ENCODE measurements at places on chromosomes 5 and 9.

GRCh38 chr5:16558984-16559629 lies 57.7 kb downstream of the RETREG1 start:
- DNase-seq = no peak

- no peak for DNase-seq
These were observed 202.9 kb upstream of the PANK3 start for GRCh38 chr5:168781941-168782571.

DNA sequence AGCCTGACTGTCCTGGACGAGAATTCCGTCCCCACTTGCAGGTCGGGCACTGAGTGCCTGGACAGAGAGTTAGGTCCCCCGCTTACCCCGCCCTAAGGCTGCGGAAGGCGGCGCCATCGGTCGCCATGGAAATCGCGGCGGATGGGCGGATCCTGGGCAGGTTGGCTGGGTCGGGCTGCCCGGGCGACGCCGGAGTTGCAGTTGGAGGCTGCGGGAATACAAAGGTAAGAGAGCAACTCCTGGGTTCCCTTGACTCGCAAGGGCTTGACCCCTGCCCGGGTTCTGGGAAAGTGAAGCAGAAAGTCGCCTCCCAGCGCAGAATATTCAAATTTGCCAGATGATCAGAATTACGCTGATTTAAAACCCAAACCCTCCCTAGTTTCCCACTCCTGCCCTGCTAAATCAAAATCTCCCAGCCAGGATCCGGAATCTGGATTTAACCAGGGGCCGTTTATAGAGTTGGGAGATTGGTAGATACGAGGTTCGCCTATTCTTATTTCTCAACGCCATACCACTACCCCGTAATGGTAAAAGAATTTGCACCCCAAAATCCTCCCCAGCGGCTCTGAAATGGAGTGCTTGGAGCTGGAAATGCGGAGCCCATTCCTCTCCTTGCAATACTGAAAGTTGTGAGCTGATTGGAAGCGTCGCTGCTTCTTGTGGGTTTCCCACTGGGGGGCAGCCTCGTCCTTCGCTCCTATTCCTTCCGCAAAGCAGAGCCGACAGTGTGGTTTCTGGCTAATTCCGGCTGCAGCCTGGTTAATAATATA lies 156.4 kb upstream of the RASEF start:
- no peak for DNase-seq

- no peak for DNase-seq
These were observed 73.1 kb downstream of the NDFIP1 start for GRCh38 chr5:142181547-142182163.

- no peak for DNase-seq
These were observed 106.3 kb downstream of the NDUFAF2 start for GRCh38 chr5:61051267-61051666.
